GM23248 (cell line): ENCODE measurements at places on chromosomes 1 and 21. TPM values are rescaled to one million over a fixed set of nuclear protein-coding genes. Genes with fewer than 3 reads are reported as not detected.

GRCh38 chr1:118717893-118718292 is 270.2 kb downstream of the TBX15 start:
- peak; percentile 9 for DNase-seq

- no peak for DNase-seq
Measured at GRCh38 chr1:201426479-201427310, 5.2 kb upstream of the TNNI1 start.

DNA sequence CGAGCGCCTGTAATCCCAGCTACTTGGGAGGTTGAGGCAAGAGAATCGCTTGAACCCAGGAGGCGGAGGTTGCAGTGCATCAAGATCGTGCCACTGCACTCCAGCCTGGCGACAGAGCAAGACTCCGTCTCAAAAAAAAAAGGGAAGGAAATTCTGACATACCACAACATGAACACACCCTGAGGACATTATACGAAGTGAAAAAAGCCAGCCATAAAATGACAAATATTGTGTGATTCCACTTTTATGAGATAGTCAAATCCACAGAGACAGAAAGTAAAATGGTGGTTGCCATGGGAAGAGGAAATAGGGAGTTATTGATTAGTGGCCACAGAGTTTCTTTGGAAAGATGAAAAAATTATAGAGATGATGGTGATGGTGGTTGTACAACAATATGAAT is 41.7 kb downstream of the EVI5 start:
- DNase-seq, result no peak

GRCh38 chr1:22347854-22348760 is 103.5 kb upstream of the ZBTB40 start:
- no peak for DNase-seq

GRCh38 chr1:11918799-11919519 is 7.3 kb downstream of the KIAA2013 start:
- peak; percentile 96 for DNase-seq

DNA sequence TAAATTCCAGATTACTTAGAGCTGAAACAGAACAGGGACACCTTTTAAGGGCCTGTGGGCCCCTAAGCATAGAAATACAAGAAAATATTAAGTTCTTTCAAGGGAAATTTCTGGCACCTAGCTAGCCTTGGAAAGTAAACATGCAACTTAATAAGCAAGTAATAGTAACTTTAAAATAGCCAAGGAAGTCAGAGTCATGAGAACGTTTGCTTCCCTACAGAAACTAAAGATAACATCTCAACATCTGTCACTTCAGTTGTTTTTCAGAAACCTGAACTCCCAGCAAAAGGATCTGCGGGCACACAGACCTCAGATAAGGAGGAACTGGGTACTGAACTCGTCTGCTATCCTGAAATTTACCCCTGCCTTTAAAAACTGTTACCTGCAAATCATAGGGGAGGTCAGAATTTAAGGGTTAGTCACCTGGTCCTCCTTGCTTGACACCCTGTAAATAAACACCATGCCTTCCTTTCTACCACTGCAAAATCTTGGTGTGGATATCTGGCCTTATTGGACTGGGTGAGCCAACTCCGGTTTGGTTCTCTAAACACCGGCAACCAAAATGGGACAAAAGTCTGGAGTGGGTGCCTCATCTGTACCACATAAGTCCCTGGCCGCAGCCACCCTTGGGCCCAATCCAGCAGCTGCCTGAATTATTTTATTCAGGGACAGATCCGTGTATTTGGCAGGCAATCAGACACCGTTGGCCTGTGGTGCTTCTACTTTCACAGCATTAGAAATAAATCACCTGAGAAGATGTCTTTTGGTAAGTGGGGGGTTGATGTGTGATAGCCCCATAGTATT is 27.9 kb downstream of the NRDC start:
- DNase-seq, result no peak

- DNase-seq, result no peak
Measured at GRCh38 chr1:175441791-175442190, 249.2 kb upstream of the KIAA0040 start.

DNA sequence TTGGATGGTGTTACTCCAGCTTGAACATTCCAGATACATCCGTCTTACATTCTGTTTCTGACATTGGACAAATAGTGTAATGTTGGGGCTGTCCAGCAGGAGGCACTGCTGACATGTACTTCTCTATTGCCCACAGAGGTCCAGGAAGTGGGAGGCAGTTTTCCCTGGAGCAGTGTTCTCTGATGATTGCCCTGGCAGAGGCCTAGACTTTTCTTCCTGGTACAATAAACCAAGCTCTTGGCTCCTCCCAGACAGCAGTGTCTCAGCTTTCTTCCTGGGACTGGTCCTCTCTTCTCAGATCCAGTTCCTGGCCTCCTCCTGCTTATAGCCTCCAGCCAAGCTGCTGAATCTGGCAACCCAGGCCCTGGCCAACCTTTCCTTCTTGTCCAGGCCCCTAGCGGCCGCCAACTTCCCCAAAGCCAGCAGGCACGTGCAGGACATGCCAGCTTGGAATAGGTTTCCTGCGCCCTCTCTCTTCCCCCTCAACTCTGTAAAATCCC is 14.9 kb upstream of the IFNLR1 start:
- DNase-seq, result peak; percentile 92

DNA sequence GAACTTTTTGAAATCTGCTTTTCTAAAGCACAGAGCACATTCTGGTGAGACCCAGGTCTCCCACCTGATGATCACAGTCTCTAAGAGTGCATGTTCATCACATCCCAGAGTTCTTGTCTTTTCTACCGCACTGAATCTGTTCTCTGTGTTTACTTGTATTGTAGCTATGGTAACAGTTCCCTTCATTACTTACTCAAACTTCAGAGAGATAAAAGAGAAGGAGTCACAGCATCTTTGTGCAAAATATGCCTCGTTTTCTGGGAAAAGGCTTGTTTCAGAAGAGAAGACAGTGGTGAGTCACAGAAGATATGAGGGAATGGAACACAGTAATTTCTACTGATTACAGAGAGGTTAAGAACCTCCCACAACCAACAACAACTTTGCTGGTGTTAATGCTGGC is 580.6 kb downstream of the PLA2G4A start:
- peak; percentile 51 for DNase-seq

DNA sequence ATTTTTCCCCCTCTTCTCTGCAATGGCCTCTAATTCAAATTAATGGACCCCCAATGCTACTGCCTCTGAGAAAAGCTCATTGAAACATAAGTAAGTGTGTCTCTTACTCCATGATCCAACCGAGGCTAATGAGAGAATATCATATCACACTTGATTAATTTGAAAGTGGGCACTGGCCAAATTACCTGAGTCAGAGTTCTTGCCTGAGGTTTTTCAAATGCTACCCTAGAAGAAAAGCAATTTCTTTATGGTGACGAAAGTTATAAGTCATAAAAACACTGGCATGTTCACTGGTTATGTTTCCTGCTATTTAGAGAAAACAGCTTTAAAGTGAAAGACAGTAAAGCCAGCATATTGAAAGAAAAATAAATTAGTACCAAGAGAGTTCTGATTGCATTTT is 368.8 kb upstream of the TMPRSS15 start:
- no peak for DNase-seq

DNA sequence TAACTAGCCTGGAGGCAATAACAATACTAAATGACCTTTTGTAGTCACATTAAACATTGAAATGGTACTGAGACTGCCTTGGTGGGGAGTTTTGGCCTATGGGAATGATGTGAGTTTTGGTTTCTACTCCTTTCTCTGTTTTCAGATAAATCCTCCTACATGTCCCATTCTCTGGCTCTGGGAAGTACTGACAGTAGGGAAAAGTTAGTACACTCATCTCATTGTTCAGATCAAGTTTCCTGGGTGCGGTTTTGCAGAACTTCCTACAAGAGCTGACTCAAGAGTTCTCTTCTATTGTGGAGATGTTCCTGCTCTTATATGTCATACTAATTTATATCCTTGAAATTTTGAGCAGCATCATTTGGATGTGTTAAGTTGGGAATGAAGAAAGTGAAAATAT is 74.2 kb upstream of the MACF1 start:
- DNase-seq, result peak; percentile 93

- DNase-seq, result no peak
Measured at GRCh38 chr1:119489201-119489600, 17.8 kb upstream of the HSD3B1 start.

- DNase-seq, result peak; percentile 86
Measured at GRCh38 chr1:89358287-89358893, 5.5 kb upstream of the GBP6 start.

- DNase-seq, result no peak
Measured at GRCh38 chr1:217457016-217457415, 173.9 kb downstream of the GPATCH2 start.

DNA sequence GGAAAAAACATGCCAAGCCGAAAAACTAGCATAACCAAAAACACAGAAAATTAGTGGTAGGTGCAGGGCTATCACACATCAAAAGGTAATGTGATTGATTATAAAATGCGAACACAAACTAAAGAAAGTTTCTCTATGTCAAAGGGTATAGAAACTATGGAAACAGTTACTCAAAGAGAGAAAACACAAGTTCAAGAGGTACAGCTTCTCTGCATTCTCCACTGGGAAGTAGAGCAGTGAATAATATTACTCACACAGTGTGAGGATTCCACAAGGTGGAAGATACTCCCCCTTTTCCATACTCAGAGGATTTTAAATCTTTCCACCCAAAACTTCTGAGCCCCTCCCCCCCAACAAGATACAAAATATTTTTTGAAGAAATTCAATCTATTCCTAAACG is 18.6 kb downstream of the AKT3 start:
- DNase-seq, result no peak

DNA sequence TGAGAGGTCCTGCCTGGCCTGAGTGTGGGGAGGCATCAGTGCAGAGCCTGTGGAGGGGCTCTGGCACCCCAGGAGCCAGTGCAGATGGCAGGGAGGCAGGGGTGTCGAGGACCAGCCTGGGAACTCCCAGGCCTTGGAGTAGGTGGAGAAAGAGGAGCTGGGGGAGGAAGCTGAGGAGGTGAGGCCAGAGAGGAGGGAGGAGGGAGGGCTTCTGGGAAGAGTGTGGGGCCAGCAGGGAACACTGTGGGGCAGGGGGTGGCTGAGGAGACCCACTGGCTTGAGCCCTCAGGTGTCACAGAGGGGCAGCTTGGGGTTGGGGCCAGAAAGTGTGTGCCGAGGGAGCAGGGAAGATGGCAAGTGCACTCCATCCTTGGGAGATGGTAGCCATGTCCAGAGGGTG is 3.8 kb downstream of the COQ8A start:
- no peak for DNase-seq

GRCh38 chr1:244917073-244917670 is 52.8 kb upstream of the HNRNPU start:
- no peak for DNase-seq

- peak; percentile 72 for DNase-seq
Measured at GRCh38 chr1:161954466-161954865, 69.2 kb downstream of the OLFML2B start.

Gene TEDDM1
- total RNA-seq, result not detected in 2 replicates

Gene S100A3
- 2.2 and 3.8 TPM in 2 replicates for total RNA-seq

Gene HCRTR1
- not detected in 2 replicates for total RNA-seq

Gene BNIPL
- total RNA-seq, result not detected in 2 replicates

Gene LCE2A
- total RNA-seq, result 9.9 and 12.1 TPM in 2 replicates

Gene ARTN
- total RNA-seq, result 0.11 TPM in 1 of 2 replicates, not detected in the other

Gene GPBP1L1
- 85.6 and 125 TPM in 2 replicates for total RNA-seq

Gene OLFML2B
- total RNA-seq, result 1.1 and 1.4 TPM in 2 replicates

Gene FAM177B
- total RNA-seq, result not detected in 2 replicates
